ENCODE measurements at places on chromosomes 3 and 15.

- no peak for DNase-seq
Measured at GRCh38 chr15:38941399-38941953, 376.9 kb upstream of the RASGRP1 start.

DNA sequence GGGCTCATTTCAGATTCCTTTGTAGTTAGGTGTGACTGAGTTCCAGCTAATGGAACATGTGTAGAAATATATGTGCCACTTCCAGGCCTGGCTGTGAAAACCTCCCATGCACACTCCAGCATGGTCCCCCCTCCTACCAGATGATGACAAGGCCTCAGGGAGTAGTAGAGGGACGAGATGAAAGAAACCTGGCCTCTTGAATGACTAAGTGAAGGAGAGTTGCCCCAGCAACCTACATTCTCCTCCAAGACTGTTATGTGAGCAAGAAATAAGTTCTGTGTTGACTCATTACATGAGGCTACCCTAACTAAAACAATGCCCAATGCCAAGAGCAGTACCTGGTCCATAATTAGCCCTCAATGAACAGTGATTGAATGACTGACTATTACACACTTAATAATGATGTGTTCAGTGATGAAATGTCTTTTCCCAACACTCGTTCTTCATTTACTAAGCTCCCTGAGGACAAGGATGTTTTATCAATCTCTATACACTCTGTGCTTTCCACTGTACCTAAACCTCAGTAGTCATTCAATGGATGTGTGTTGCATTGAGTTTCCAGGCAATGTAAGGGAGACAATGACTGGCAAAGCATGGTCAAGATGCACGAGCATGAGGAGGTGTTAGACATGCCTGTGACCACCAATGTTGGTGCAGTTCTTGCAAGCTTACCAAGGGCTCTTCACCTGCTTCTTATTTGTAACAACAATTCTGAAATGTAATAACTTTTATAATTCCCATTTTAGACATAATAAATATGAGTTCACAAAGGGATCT lies 62.0 kb upstream of the BCL6 start:
- DNase-seq, result no peak

GRCh38 chr3:160280836-160281235 lies 55.6 kb downstream of the C3orf80 start:
- DNase-seq, result no peak

GRCh38 chr3:122188737-122189136 lies 5.3 kb downstream of the CASR start:
- DNase-seq, result no peak
